ENCODE measurements at places on chromosomes 1 and 21.
A peak's percentile ranks its signal among the peaks of the same experiment; 100 is the strongest.

- no peak for DNase-seq
Measured at GRCh38 chr1:50950396-50950795, 9.7 kb downstream of the FAF1 start.

DNA sequence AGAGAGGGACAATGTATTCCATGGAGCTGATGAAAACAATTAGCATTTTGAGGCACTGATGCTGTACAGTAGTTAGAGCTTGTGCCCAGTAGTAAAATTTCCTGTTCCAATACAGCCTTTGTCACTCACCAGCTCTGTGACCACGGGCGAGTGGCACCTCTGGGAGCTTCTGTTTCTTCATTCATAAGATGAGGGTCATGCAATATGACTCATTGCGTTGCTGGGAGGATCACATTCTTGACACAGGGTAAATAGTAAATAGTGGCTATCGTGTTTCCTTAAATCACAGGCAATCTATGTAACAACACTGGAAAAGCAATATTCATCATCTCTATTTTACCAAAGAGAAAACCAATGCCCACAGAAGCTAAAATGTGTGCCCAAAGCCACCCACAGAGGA is 4.5 kb upstream of the LRRC52 start:
- no peak for DNase-seq

- no peak for DNase-seq
Measured at GRCh38 chr1:192839162-192840066, 30.6 kb downstream of the RGS2 start.

GRCh38 chr1:238409932-238410331 is 519.2 kb upstream of the ZP4 start:
- peak; percentile 71 for DNase-seq

GRCh38 chr21:44299458-44300261 is at the start of gene PFKL:
TSS of gene PFKL (plus strand) at chr21:44300053. CDS start at chr21:44300106, 53 bp downstream.
- DNase-seq = no peak

GRCh38 chr1:173954179-173954578 is 37.1 kb upstream of the SERPINC1 start:
- no peak for DNase-seq

All from GM04503 (cell line).